ENCODE measurements at places on chromosomes 12 and 14. TPM values are rescaled to one million over a fixed set of nuclear protein-coding genes. Genes with fewer than 3 reads are reported as not detected.

GRCh38 chr12:123532808-123533649, 490 bp downstream of the RILPL1 start:
- peak; percentile 59 for DNase-seq

DNA sequence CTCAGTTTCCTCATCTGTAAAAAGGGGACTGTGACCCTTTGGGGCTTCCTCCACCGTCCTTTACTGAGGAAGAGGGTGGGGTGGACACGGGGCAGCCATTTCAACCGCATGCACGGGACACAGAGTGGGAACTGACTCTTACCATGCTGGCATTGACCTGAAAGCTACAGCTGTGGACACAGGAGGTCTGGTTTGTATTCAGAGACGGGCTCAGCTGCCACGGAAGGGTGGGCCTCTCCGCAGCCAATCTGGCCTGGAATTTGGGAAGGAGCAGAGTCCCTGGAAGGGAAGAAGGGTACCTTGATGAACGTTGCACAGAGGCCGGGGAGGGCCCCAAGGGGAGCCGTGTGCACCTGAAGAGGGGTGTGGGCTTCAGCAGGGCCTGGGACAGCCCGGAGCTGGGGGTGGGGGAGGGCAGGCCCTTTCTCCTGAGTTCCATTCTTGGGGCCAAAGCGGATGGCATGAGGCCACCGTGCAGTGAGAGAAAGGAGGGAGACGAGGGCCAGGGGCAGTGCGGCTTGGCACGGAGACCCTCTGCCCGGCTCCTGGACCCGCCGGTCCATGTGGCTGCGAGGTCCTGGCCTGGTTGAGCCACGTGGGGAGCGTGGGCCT, 14.5 kb downstream of the TNFAIP2 start:
- peak; percentile 46 for DNase-seq

- no peak for DNase-seq
These were observed 326.9 kb downstream of the TMEM121 start for GRCh38 chr14:105853089-105853906.

DNA sequence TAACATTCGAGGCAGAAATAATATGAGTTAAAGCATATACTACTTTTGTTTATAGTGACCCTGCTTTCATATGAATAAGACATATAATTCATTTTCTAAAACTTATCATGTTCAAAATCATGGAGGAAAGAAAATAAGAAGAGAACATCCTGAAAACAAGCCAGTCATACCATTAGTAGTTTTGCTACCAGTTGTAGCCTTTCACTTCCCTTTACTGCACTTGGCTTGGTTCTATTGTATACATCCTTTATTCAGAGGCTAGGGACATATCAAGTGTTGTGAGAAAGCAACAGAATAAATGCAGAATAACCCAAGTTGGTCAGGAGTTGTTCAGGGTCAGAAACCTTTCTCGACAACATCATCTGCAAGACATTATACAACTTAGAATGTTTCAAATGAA, 598.7 kb downstream of the SOX5 start:
- no peak for DNase-seq

DNA sequence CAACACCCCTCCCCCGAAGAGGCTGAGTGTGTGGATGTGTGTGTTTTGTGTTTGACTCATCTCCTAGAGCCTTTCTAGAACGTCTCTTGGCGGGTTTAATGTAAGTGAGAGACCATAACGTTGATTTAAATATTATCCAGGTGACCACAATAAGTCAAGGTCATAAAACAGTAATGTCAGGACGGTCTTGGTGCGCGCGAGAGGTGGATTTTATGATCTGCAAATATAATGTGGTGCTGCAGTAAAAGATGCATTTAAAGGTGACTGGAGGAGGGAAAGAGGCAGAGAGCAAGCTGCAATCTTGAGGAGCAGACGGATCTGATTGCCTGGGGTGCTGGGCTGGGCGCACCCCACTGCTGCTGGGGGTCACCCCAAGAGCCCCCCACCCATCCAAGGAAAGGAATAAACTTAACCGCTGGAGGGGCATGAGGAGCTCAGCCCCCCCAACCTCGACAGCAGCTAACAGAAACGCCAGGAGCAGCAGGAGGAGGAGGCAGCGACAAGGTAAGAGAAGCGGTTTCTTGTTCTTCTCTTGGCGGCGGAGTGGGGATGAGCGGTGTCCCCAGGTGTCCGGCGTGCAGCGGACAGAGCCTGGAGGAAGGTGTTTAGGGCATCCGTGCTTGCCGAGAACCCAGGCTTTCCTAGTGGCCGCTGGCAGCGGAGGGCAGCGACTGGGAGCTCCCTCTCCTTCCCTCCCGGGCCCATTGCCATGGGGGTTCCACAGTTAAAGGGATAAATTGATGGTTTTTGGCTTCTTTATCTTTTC, 5.5 kb downstream of the HOXC10 start:
- peak; percentile 74 for DNase-seq

DNA sequence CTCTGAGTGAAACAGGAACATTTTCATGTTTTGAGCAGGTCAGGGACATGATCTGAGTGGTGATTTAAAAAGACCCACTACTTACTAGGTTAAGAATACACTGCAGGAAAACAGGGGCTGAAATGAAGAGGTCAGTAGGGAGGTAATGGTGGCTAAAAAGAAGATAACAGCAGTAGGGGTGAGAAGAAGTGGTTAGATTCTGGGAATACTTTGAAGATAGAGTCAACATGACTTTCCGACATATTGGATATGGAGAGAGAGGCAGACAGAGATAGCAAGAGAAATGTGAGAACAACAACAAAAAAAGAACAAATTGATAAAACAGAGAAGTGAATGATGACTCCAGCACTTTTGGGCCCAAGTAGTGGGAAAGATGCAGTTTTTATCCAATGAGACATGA, 168.0 kb downstream of the ALX1 start:
- DNase-seq, result no peak

- no peak for DNase-seq
These were observed 182.7 kb downstream of the MYRFL start for GRCh38 chr12:70007687-70008086.

DNA sequence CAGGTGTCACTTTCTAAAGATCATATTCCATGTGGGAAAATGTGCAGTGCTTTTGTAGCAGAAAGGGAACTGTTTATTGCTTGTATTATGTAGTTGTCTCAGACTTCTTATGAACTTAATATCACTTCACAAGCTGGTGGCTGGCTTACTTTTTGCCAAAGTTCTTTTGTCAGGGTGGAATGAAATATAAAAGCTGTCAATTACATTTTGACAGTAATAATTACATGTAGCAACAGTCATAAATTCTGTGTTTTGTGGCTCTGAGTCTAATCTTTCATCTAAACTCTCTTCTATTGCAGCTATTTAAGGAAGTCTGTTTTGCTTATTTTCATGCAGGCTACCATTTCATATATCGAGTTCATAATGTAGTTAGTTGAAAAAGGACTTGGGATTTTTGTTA, 106.6 kb downstream of the OTOGL start:
- DNase-seq, result no peak

- DNase-seq, result no peak
These were observed 284.5 kb upstream of the RTL1 start for GRCh38 chr14:101187816-101188570.

Gene LRP1
- polyA plus RNA-seq, result 165 TPM

Gene KRT7
- polyA plus RNA-seq, result not detected

Gene CLEC4A
- polyA plus RNA-seq, result 1.3 TPM

Gene RNF212B
- polyA plus RNA-seq, result 0.35 TPM

Gene AHNAK2
- polyA plus RNA-seq, result 22.2 TPM

Data from muscle of back (tissue), 13 donors.